Right lung (tissue), 10 donors: ENCODE measurements at places on chromosomes 7 and 10.

GRCh38 chr10:130739016-130739756 lies 572.3 kb downstream of the TCERG1L start:
- no peak for DNase-seq

DNA sequence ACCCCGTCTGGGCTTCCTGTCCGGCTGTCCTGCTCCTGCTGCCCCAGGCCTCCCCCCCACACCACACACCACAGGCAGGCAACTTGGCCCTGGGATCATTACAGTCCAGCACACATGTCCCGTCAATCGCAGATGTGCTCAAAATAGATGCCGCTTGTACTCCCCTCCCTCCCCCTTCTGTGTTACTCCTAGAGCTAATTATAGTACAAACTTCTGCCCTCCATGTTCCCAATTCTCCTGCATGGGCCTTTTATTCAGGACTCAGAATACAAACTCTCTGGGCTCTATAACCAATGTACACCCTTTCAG lies at the start of gene SYNPO2L:
TSS of gene SYNPO2L (minus strand) at position 40 of the 309 bp plus-strand sequence. CDS start 107 bp downstream, outside the sequence.
- DNase-seq: no peak

DNA sequence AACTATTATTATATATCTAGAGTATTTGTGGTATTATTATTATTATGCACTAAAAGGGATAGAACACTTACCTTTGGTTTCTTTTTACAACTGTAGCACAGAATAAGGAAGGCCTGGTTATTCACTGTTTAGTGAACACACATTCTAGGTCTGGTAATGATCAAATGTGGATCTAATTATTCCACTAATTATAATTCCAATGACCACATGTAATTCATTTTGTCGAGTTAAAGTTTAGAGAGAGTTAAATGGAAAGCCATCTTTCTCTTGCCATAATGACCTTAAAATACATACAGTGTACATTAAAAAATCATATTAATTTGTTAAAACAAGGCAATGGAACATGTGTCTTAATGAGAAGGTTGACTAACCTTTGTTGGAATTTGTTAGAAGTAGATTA lies 147.8 kb downstream of the SEM1 start:
- DNase-seq: no peak

DNA sequence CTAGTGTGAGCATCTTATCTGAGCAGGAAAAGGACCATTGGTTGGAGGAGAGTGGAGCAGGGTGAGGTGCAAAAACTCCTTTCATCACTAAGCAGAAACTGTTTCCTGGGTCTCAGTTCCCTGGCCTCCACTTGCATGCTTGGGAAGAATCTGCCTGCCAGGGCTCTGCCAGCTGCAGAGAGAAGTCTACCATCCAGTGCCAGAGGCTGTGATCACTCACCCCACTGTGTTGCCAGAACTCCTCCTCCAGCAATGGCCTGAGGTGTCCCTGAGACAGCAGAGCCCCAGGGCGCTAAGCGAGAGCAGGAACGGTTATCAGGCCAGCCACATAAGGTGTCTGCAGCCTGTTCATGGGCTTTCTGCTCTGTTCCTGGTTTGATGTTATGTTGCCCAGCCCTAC lies 991.4 kb downstream of the CCSER2 start:
- DNase-seq: no peak

DNA sequence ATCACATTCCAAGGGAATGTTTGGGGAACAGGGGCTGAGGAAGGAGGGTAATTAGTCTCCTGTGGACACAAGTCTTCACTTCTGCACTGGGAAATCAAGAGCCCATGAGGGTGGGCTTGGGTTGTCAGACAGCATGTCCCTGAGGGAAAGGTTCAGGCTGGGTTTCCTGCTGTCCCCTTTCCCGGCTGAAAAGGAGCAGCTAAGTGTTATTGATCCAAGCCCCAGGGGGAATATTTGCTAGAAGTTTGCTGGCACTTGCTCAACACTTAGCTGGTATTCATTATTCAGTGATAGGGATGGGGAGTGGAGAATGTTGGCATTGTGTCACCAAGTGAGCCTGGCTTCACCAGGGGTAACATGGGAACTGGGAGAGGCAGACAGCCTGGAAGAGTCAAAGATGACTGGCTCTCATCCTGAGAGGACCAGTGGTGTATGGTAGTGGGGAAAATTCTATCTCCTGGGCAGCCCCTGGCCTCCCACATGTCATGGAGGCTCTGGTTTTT lies 344.4 kb upstream of the PODXL start:
- no peak for DNase-seq

- no peak for DNase-seq
Measured at GRCh38 chr7:30971440-30971839, 7.7 kb downstream of the GHRHR start.

DNA sequence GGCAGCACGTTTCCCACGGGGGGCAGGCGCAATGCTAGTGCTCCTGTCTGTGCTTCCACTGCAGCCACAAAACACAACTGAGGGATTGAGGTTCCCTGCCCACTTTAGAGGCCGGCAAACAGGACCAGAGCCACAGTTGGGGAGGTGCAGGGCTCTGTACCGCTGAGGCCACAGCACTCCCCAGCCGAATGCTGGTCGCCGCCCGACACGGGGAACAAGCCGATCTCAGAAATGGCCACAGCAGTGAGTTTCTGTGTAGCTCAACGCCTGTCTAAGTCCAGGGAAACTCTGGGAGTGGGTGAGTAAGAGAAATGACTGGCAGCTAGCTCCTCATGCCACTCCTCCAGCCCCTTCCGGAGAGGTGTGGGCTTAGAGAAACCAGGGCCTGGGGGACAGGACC lies 194.0 kb upstream of the VWC2 start:
- no peak for DNase-seq

DNA sequence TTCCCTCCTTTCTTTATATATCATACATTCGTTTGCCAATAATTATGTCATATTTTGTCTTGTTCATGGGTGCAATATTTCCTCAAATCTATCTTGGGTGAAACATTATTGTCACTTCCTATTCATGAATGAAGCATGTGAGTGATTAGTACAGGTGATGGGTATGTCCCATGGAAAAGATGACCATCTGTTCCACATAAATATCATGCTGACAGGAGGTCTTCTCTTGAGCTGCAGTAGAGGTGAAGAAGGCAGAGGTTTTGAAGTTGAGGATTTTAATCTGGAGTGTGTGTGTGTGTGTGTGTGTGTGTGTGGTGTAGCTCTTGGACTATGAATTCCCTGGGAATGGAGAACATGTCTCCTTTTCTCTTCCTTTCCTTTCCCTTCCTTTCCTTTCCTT lies 350.5 kb upstream of the CHRM2 start:
- no peak for DNase-seq

DNA sequence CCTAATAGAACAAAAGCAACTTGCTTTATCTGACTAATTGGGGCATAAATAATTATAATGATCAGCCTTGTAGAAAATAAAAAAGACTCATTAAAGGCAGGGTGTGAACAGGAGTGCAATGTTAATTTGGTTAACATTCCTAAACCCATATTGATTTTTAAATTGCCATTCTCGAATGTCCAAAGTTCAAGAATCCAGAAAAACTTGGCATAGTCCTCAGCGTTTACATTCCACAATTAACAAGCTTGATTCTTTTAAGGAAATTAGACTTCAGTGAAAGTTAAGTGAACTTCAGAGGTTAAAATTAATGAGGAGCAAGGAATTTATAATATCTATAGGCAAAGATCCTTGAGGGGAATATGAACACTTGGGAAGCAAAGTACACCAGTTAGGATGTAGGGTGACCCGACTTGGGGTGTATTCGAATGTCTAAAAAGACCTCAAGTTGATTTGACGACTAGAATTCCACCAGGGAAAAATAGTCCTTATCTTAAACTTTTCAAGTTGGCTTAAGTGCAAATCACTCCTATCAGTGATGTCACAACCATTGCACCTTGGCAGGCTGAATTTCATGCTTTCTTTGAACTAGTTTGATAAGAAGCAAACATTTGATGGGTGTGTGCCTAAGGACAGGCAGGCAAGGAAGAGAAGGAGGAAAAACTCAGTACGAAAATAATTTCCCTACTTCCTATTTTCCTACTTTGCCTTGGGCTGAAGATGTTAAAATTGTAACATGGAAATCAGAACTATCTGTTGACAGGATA lies 830.4 kb upstream of the COBL start:
- peak; percentile 13 for DNase-seq

- DNase-seq: no peak
Measured at GRCh38 chr7:146146831-146147486, 30.4 kb downstream of the CNTNAP2 start.

DNA sequence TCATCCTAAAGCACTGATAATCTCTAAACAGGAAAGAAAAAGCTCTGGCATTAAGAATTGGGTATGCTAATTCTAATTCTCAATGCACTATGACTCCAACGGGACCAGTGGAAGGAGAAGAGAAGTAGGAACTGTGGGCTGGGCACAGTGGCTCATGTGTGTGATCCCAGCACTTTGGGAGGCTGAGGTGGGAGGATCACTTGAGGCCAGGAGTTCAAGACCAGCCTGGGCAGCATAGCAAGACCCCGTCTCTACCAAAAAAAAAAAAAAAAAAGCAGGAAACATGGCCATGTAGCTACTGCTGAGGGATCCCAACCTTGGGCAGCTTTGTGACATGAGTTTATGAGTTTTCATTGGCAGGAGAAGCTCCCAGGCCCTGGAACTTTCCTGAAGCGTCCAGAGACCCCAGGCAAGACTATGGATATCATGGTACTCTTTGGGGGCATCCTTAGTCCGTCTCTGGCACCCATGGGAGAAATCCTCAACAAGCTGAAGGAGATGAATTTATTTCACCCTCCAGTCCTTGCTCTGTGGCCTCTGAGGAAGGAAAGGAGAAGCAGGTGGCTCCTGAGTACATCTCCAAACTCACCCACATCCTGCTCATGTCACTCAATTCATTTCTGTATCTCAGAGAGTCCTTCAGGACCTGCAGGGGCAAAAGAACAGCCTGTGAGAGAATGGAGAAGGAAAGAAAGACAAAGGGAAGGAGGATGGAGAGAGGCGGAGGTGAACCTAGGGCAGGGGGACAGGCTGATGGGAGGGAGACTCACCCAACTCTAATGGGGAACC lies 99.5 kb downstream of the SPDYE5 start:
- no peak for DNase-seq

DNA sequence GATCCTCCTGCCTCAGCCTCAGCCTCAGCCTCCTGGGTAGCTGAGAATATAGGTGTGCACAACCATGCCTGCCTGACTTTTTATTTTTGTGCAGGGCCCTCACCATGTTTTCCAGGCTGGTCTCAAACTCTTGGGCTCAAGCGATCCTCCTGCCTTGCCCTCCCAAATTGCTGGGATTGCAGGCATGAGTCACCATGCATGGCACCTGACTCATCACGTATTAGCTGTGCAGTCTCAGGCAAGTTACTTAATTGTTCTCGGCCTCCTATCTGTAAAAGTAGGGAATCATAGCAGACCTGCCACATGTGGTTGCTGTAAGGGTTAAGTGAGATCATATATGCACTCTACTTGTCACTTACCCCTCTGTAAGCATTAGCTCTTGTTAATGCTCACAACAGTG lies 117.2 kb downstream of the ANLN start:
- DNase-seq: no peak

DNA sequence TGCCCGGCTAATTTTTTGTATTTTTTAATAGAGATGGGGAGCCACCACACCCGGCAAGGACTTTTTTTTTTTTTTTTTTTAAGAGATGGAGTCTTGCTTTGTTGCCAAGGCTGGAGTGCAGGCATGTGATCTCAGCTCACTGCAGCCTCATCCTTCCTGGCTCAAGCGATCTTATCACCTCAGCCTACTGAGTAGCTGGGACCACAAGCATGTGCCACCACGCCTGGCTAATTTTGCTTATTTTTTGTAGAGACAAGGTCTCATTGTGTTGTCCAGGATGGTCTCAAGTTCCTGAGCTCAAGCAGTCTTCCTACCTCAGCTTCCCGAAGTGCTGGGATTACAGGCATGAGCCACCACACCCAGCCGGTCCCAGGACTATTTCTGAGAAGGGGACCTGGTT lies 9.3 kb upstream of the MCU start:
- DNase-seq: no peak

DNA sequence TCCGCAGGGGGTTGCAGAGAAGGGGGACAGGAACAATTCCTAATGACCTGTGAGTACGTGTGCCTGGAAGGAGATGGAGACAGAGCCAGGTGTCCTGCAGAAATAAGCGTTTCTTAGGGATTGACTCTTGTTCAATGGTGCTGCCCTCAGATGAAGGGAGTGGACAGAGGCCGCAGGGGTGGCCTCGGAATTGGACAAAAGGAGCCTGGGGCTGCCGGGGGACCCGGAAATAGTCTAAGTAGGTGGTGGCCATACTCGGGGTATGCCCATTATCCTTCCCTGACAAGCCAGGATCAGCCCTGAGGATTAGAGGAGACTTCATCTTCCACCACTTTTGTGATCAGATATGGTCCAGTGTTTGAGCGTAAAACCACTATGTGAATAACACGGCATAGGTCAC lies 39.2 kb downstream of the ELFN1 start:
- DNase-seq: no peak

DNA sequence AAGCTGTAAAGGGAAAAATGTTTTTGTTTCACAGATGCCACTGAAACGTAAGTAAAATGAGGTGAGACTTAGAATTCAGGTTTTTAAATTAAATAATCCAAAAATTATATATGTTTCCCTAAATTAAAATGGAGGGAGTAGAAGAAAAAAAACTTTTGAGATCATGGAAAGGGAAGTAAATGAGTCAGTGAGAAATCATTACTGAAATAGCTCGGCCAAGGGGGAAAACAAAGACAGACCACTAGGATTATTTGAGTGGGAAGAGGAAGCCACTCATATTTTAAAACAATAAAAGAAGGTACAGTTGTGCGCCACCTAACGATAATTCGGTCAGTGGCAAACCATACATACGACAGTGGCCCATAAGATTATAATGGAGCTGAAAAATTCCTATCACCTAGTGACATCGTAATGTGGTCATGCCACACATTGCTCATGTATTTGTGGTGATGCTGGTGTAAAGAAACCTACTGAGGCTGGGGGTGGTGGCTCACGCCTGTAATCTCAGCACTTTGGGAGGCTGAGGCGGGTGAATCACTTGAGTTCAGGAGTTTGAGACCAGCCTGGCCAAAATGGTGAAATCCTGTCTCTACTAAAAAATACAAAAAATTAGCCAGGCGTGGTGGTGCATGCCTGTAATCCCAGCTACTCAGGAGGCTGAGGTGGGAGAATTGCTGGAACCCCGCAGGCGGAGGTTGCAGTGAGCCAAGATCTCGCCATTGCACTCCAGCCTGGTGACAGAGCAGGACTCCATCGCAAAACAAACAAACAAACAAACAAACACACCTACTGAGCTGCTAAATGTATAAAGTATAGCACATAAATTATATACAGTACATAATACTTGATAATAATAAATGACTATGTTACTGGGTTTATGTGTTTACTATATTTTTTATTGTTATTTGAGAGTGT lies 64.7 kb downstream of the MKX start:
- no peak for DNase-seq

- no peak for DNase-seq
Measured at GRCh38 chr10:72253578-72253977, 20.1 kb upstream of the DDIT4 start.
